ENCODE measurements at places on chromosomes 11 and 22.

DNA sequence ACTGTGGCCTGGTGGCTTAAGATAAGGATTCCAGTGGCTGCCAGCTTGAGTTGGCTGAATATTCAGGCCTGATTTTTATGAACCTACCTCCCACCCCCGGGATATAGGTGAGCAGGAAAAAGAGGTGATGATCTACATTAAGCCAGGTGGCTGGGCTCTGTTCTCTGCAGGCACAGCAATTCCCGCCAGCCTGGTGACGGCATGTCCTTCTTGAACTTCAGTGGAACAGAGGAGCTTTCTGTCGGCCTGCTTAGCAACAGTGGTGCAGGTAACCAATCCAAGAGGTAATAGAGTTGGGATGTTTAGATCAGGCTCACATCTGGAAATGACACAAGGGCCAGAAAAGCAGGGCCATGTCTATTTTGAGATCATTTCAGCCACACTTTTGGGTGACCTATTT, 68.7 kb downstream of the DEPDC5 start:
- no peak for DNase-seq

DNA sequence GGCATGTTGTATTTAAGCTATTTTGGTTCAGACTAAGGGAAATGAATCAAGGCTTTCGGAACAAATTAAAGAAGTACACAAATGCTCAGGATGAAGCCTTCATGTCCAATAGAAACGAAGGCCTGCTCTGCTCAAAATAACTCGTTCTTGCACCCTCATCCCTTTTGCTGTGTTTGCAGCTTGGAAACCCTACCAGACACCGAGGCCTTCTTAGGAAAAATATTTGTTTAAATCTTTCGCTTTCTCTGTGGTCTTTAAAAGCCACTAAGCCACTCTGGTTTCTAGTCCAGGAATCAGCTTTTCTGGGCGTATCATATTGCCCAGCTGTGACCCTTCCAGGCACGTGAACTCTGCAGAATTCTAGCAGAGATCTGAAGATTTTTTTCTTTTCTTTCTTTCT, 60.9 kb upstream of the HSPA8 start:
- DNase-seq, result no peak

DNA sequence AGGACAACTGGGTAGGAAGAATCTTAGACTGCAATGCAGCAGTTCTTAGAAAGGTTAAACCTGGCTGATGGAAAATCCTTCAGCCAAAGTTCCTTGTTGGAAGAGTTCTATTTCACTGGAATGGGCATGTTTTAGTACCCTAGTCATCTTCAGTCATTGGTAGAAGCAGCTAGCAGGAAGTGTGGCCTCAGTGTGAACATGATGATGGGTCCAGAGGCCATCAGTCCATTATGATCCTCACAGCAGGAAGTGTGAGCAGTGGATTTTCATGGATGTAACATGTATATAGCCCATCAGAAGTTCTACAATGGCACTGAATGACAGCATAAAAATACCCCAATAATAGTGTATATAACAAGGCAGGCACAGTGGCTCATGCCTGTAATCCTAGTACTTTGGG, 35.9 kb upstream of the PDE3B start:
- DNase-seq, result no peak

GRCh38 chr11:37718431-37718999, 1120.5 kb upstream of the RAG2 start:
- no peak for DNase-seq

DNA sequence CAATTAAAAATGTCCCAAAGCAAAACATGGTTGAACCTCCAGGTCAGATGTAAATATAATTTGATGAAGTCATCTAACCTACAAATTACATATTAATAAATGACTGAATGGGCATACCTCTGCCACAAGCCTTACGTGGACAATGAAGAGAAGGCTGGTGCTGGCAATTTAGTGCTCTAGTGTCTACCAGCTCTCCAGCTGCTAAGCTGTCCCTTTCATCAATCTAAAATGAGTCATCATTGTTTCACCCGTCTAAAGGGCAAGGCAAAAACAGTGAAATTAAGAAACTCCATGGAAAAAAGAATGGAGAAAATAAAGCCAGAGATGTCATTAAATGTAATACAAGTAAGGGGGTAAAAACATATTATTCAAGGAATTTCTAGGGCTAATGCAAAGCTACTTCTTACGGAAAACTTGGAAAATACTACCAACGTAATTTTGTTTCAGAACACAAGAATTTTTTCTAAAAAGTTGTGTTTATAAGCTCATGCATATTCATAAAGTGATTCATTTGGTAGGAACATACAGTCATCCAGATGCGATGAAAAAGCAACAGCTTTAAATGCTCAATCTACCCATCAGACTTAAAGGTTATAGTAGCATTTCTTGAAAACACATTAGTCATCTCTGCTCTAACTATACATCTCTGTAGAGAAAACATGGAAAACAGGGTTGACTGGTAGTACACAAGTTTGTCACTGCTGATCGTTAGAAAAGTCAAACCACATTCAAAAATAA, 71.5 kb downstream of the SIK3 start:
- DNase-seq, result no peak

DNA sequence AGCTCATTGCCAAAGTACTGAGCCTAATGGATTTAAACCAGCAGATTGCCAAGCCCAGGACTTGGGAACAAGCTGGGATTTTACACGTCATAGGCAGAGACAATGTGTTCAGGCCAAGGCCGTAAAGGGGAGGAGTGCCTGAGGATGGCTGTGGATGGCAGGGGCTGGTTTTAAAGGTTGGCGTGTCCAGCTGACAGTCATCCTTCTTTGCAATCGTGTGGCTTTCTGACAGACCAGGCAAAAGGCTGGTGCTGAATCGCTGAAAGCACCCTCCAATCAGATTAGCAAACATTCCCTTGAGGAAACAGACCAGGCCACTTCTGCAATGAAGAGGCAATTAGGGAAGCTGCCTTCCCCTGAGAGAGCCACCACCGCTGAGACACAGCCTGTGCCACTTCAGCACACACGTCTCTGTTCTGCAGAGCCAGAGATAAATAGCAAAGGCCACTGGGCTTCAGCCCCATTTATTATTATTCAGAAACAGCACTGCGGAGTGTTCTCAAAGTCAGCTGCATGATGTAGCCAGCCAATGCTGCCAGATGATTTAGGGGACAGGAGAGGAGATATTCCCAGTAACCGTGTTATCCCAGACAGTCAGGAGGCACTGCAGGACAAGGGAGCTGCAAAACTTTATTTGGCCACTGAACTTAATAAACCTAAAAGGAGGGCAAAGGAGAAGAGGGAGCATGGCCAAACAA, 54.2 kb upstream of the CSNK2A3 start:
- no peak for DNase-seq

DNA sequence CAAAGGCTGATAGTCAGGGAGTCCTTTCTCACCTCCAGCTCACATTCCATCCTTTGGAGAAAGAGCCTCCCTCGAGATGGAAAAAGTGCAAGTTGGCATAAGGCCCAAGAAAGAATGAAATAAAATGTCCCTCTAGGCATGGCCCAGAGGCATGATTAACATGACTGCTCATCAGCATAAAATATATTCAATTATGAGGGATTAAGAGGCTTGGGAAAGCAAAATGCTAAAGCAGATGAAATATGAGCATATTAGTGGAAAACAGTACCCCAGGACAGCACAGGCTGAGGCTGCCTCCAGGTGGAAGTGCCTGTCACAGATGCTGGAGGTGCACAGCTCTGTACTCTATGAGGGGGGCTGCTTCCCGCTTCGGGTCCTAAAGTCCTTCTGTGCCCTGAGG, 347.8 kb upstream of the PLET1 start:
- no peak for DNase-seq

- no peak for DNase-seq
Measured at GRCh38 chr11:90373971-90374370, 151.1 kb upstream of the CHORDC1 start.

GRCh38 chr11:28343304-28344233, 235.4 kb downstream of the METTL15 start:
- DNase-seq, result no peak

DNA sequence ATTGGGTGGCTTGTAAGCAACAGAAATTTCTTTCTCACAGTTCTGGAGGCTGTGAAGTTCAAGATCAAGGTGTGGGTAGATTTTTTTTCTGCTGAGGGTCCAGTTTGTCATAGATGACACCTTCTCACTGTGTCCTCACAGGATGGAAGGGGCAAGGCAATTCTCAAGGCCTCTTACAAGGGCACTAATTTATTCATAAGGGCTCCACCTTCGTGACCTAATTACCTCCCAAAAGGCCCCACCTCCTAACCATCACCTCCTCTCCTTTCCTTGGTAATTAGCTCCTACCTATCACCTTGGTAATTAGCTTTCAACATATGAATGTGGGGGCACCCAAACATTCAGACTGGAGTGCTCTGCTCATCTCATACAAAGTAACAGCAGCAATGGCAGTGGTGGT, 92.3 kb upstream of the CD44 start:
- DNase-seq, result no peak

GRCh38 chr22:30694640-30695350, at the start of gene OSBP2:
TSS of gene OSBP2 (plus strand) at chr22:30694874. CDS start at chr22:30694910, 36 bp downstream.
- DNase-seq, result peak; percentile 53

GRCh38 chr11:12936200-12936599, 72.9 kb upstream of the RASSF10 start:
- no peak for DNase-seq

DNA sequence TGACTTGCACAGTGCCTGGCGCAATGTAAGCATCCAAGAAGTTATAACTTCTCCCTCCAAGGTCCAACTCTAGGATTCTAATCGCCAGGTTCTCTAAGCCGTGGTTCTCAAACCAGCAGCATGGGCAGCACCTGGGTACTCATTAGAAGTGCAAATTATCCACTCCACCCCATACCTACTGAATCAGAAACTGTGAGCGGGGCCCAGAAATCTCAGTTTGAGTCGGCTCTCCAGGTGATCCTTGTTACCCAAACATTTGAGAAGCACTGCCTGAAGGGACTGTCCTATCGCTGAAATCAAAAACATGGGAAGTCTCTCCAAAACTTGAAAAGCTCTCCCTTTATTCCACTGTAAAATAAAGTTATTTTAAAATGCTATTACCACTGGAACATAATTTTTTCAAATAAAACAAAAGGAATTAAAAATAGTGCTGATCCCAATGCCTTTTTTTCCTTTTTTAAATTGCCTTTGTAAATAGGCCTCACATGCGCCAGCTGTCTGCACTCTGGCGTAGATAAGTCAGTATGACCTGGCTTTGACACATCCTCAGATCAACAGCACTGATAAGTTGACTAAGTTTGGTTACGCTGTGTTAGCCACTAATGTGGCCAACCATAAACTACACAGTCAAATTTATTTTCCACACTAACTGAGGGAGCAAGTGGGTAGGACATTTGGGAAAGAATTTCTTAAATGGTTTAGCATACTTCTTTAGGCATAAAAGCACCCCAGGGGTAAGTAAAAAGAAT, 8.4 kb upstream of the CTR9 start:
- DNase-seq, result no peak

DNA sequence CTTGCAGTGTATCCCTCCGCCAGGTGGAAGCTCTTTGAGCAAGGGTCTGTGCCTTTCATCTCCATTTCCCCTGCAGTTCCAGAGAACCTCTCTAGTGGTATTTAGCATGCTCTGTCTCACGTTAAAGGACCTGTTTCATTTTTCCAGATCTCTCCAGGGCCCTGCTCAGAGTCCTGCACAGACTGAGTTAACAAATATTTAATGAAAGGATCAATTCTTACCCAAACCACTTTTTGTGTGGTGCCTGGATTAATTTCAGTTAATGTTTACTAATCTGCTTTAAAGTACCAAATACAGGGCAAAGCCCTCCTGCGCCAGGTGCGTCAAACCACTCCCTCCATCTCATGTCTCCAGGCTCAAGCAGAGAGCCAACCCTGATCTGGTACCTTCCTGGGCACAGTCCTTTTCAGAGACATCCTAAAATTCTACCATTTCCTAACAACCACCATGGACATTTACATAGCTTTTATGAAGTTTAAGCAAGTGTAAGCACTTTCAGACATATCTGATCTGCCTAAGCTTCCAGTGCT, 18.7 kb upstream of the ACER3 start:
- no peak for DNase-seq

GRCh38 chr11:133938166-133938565, 18.6 kb downstream of the IGSF9B start:
- no peak for DNase-seq

DNA sequence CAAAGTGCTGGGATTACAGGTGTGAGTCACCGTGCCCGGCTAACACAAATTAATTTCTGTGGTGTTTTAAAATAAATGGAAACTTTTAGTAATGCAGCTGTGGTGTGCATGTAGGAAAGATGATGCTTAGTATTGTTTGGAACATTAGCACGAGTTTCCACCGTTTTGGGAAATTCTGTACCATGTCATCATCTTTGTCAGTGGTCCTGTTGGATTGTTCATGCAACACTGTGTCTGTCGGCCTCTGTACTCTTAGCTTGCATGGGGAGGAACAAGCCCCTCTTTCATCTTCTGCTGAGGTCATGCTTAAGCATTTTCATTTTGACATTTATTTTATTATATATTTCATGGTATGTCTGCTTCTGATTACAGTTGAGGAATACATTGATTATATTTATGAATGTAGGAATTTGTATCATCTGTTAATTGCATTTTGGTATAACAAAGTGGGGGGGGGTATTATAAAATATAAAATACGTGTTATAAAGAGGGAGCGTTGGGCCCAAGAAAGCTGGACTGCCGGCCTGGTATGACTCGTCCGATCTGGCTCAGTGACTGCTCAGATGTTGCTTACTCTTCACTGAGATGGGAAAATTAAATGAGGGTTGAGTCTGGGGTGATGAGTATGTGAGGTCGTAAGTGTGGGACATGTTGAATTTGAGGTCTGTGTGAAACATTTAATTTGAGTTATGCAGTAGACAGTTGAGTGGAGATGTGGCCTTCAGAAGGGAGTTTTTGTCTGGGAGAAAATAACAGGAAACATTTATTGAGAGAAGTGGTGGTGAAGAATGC, 28.7 kb downstream of the CECR2 start:
- no peak for DNase-seq

- DNase-seq, result peak; percentile 21
Measured at GRCh38 chr11:126340960-126341606, 14.4 kb upstream of the ST3GAL4 start.

GRCh38 chr22:47195156-47195483, 432.7 kb downstream of the TBC1D22A start:
- DNase-seq, result no peak

DNA sequence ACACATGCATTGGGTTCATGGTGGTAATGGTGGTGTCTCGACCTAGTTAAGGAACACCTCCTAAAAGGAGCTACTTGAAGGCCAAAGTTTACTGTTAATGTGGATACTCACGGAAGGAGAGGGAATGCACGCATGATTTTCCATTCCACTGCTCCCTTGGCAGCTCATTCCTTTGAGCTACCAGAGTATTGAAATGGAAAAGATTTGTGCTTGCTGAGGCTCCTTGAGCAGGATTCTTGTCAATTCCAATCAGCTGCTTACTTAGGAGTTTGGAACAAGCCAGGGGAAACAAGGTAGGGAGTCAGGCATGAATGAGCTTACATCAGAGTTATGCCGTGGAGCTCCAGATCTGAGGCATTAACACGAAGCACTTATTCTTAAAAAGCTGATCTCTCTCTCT, 108.8 kb downstream of the GRIA4 start:
- DNase-seq, result no peak

DNA sequence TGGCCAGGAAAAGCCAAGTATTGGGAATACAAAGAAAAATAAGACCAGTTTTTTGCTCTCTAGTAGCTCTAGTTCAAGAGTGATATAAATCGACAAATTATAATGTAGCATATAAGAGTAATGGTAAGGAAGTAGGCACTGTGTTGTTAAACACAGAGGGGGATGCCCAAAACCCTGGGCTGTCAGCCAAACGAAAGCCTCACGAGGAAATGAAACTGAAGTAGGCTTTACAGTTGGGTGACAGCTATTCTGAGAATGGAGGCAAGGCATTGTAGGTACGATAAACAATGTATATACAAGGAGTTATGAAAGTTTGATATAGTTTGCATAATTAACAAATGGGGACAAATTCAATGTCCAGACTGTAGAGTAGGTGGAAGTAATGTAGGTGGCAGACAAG, 176.4 kb downstream of the FAM181B start:
- no peak for DNase-seq
